ENCODE measurements at places on chromosomes 1 and 21.
A peak's percentile ranks its signal among the peaks of the same experiment; 100 is the strongest.

- no peak for DNase-seq
Measured at GRCh38 chr21:23162198-23162946, 2164.2 kb downstream of the NCAM2 start.

GRCh38 chr21:29396951-29397455 lies 98.3 kb downstream of the BACH1 start:
- no peak for DNase-seq

GRCh38 chr1:64031236-64031635 lies 172.2 kb upstream of the UBE2U start:
- DNase-seq = no peak

DNA sequence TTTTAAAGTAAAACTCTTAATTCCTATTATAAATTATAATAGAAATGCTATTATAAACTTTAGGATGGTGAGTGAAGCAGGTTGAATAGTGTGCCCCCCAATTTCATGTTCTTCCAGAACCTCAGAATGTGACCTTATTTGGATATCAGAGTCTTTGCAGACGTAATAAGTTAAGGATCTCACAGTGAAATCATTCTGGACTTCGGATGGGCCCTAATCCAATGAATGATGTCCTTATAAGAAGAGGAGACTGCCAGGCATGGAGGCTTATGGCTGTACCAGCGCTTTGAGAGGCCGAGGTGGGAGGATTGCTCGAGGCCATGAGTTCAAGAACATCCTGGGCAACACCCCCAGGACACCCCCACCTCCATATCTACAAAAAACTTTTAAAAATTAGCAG lies 9.4 kb upstream of the MT1HL1 start:
- DNase-seq = no peak

GRCh38 chr1:13949546-13949945 lies 249.6 kb downstream of the PRDM2 start:
- no peak for DNase-seq

- DNase-seq = no peak
Measured at GRCh38 chr1:30596470-30596869, 126.9 kb downstream of the MATN1 start.

DNA sequence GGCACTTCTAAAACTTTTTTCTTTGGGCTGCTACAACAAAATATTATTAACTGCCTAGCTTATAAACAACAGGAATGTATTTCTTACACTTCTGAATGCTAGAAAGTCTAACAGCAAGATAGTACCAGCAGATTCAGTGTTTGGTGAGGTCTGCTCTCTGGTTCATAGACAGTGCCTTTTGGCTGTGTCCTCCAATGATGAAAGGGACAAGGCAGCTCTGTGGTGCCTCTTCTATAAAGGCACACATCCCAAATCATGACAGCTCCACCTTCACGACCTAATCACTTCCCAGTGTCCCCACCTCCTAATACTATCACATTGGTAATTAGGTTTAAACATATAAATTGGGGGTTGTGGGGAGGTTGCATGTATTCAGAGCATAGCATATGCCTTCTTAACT lies 9.5 kb downstream of the CFH start:
- DNase-seq = no peak

GRCh38 chr1:230948301-230948700 lies 30.4 kb downstream of the TTC13 start:
- no peak for DNase-seq

DNA sequence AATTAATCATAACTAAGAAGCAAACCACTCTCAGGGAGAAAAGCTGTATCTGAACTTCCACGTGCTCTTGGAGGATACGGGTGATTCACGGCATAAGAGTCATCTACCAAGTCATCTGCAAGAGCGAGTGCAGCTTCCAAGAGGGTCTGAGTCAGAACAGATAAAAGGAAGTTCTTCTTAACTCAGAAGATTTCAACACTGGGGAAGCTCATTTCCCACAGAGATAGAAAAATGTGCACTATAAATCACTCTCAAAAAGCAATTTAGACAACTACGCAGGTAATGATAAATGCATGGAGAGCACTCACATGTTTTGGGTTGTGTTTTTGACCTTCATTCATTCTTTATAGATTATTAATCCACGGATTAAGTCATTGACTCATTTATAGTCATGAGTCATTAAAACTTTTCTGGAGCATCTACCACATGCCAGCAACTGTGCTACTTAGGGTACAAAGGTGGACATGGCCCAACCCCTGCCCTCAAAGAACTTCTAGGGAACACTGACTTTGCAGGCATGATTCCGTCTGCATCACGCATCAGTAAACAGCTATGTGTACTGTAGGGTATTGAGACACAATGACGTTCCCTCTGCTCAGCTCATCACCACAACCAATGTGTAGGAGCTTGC lies 20.8 kb downstream of the KCNJ15 start:
- no peak for DNase-seq

GRCh38 chr21:40924641-40925040 lies 77.7 kb upstream of the DSCAM start:
- DNase-seq = no peak

GRCh38 chr1:9293533-9294404 lies 1.1 kb downstream of the SPSB1 start:
- DNase-seq = peak; percentile 61

- no peak for DNase-seq
Measured at GRCh38 chr1:110600716-110601115, 5.4 kb downstream of the KCNA2 start.

- DNase-seq = no peak
Measured at GRCh38 chr1:21518774-21519455, 9.7 kb downstream of the ALPL start.

- no peak for DNase-seq
Measured at GRCh38 chr1:90854397-90854924, 137.4 kb upstream of the BARHL2 start.

GRCh38 chr1:86352086-86352485 lies 44.0 kb downstream of the ODF2L start:
- DNase-seq = no peak

DNA sequence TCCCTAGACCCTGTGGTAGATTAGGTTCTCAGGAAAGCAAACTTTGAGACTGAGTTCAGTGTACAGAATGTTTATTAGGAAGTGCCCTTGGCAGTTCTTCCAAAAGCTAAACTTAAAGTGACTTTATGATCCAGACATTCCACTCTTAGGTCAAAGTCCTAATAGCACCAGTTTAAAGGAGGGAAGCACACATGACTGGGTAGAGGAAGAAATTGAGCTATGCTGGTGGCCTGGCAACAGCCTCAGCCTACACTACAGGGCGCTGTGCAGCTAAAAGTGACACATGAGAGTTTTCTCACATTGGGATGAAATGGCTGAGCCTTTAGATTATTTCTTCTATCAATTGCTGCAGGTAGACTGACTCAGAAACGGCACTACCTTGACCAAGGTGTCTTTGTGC lies 280.4 kb downstream of the BRINP2 start:
- DNase-seq = peak; percentile 34

- DNase-seq = no peak
Measured at GRCh38 chr21:45004481-45005247, 64.8 kb downstream of the SLX9 start.

DNA sequence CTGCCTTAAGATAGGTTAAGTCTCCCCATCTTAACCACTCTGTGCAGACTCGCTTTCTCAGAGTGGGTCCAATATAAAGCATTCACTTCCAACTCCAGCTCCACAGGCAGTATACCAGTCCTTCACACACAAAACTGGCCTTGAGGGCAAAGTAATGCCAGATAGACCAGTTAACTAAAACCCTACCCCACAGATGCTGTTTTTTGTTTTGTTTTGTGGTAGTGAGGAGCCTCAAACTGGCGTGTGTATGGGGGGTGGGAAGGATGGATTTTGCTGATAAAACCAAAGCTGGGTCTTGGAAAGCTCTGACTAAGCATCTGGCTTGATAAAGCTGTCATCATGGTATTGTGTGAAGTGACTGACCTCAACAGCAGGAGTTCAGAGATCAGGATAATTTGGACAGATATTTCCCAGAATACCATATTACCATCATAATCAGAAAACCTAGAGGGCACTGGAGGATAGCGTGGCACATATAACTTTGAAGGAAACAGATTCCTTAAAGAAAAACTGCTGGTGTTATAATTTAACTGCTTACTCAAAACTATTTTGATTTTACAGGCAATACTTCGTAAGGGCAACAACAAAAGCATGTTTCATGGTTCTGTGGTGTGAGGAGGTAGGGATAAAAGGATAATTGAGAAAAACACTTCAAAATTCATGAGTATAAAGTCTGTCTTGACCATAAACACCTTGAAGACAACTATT lies 29.6 kb upstream of the CPLANE2 start:
- no peak for DNase-seq

DNA sequence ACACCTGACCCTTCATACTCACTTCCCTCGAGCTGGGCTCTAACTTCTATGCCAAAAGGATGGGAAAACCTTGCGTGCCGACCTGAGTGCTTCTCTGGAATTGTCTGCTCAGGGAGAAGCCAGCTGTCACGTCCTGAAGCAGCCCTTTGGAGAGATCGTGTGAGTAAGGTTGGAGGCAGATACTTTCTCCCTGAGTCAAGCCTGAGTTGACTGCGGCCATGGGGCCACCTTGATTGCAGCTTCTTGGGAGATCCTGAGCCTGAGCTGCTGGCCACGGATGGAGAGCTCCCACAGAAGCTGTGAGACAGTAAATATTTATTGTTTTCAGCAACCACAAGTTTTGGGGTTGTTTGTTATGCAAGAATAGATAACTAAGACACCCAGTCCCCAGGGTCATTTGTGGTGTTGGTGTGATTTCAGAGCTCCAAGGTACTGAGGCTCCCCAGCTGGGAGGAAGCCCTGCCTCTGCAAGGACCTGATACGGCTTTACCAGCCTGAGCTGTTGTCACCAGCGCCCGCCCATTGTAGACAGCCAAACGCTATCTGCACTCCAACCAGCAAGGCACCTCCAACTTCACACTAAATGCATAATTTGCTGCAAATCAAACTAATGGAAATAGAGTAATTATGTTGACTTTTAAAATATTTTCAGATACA lies 531.6 kb downstream of the PTPRU start:
- no peak for DNase-seq

- DNase-seq = no peak
Measured at GRCh38 chr1:192157067-192157466, 1.2 kb upstream of the RGS18 start.

DNA sequence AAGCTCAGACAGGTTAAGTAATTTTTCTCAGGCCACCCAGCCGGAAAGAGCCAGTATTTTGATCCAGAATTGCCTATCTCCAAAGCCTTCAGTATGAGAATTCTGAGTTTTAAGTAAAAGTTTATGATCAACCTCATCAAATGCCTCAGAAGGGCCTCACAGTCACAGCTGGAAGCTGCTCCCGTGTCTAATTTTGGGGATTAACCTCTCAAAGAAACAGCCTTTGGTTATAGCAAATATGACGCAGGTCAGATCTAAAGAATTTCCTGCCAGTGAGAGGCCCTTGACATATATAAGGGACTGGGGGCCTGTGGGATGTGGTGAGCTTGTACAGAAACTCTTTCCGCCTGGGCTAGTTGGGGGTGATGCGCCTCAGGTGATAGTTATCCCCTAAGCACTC lies 2.3 kb downstream of the EXTL1 start:
- no peak for DNase-seq

- peak; percentile 74 for DNase-seq
Measured at GRCh38 chr1:42737257-42737656, 2.8 kb downstream of the CLDN19 start.

DNA sequence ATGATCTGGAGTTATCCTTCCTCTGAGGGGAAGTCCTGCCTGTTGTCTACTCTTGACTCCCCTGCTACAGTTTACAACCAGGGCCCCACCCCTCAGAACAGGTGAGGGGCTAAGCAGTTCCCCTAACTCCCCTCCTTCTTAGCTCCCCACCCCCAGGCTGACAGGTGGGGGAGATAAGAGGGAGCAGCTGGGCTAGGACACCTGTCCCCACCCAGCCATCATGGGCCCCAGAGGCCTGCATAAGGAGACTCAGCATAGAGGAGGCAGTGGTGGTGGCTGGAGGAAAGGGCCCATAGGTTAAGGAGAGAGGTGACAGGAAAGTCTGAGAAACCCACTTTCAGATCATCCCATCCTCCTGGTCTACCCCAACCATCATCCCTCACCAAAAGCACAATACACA lies 6.8 kb downstream of the MEF2D start:
- no peak for DNase-seq

DNA sequence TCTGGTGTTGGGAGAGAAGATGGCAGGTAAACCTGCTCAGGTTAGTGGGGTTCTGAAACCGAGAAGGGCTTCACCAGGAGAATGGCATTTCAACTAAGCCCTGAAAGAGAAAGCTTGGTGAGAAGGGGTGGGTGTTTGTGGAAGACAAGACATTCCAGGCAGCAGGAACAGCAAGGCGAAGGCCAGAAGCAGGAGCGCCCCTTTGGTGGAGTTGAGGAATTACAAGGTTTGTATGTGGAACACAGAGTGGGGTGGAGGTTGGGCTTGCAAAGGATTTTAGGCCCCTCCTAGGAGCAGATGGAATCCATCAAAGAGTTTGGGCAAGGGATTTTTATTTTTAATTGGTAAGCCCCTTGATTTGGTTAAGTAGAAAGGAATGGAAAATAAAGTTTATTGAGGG lies 24.8 kb upstream of the ELOA start:
- no peak for DNase-seq

DNA sequence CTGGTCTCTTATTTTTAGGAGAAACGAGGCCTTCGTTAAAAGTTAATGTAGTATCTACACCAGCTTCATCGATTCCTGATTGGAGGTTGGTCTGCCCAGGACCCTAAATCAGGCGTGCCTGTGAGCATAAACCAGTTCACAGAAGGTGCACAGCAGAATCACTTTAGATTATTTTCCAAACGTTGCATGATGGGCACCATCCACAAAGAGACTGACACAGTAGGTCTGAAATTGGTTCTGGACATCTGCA lies 256 bp upstream of the TARBP1 start:
- DNase-seq = no peak

- no peak for DNase-seq
Measured at GRCh38 chr1:70290218-70290617, 64.3 kb downstream of the ANKRD13C start.

GRCh38 chr1:87718241-87718950 lies 389.7 kb downstream of the LMO4 start:
- DNase-seq = no peak

GRCh38 chr1:9166289-9167235 lies 37.7 kb upstream of the GPR157 start:
- no peak for DNase-seq

DNA sequence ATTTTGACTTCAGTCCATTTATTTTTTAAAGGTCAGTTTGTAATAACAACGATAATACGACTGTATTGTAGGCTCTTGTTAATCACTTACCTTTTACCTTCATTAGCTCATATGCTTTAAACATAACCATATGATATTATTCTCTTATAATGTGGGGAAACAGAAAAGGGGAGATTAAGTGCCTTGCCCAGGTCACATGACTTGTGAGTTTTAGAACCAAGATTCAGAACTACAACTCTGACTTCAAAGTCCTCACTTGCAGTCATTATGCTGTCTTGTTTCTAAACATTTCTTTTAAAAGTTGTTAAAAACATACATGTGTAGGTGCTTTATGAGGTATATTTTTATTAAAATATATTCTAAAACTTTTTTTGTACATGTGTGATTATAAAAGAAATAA lies 41.1 kb downstream of the SUCO start:
- DNase-seq = no peak

DNA sequence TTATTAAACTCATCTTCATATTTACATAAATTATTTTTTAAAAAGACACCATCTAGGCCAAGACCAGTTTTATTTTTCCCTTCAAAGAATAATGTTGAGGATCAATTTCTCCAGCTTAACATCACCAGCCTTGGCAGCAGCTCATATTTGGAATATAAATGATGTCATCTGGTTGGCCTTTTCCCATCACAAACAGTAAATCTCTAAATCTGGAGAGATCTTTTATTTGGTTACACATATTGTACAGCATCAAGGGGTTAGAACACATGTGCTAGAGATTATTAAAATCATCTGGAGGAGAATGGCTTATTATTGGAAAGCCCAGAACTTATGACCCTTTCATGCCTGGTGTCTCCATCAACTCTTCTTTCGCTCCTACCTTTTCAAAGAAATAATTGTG lies 508.8 kb downstream of the PLPP3 start:
- no peak for DNase-seq

All from left colon (tissue), 2 donors.